ENCODE measurements at places on chromosomes 4 and X.

GRCh38 chr4:157204634-157205244, 15.8 kb upstream of the GRIA2 start:
- DNase-seq, result peak; percentile 16

DNA sequence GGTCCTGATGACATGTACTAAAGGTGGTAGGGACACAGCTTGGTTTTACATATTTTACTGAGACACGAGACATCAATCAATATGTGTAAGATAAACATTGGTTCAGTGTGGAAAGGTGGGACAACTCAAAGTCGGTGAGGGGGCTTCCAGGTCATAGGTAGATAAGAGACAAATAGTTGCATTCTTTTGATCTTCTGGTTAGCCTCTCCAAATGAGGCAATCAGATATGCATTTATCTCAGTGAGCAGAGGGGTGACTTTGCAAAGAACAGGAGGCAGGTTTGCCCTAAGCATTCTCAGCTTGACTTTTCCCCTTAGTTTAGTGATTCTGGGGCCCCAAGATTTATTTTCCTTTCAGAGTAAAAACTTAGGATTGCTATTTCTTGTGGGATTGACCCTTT, 706.9 kb downstream of the GLUD2 start:
- DNase-seq, result no peak

DNA sequence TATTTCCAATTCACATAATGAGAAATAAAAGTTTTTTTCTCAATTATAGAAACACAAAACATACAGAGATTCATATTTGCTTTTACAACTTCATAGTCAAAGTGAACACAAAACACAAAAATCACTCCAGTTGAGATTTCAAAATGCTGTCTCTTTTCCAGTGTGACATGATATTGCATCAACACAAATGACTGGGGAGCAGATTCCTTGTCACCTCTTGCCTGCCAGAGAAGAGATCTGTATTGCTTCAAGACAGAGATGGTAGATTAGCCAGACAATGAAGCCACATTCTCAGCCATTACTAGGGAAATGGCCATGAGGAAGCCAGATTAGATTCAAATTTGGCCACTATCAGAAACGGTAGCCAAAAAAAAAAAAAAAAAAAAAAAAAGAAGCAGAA, 2313.1 kb upstream of the AGA start:
- DNase-seq, result no peak

GRCh38 chrX:119004920-119005524, 30.6 kb downstream of the LONRF3 start:
- DNase-seq, result peak; percentile 49

- no peak for DNase-seq
Observed at GRCh38 chr4:104519588-104519987, 24.9 kb upstream of the CXXC4 start.

GRCh38 chr4:98664959-98665358, 6.5 kb upstream of the TSPAN5 start:
- DNase-seq, result no peak

- no peak for DNase-seq
Observed at GRCh38 chrX:77014377-77015372, 432.5 kb upstream of the FGF16 start.

DNA sequence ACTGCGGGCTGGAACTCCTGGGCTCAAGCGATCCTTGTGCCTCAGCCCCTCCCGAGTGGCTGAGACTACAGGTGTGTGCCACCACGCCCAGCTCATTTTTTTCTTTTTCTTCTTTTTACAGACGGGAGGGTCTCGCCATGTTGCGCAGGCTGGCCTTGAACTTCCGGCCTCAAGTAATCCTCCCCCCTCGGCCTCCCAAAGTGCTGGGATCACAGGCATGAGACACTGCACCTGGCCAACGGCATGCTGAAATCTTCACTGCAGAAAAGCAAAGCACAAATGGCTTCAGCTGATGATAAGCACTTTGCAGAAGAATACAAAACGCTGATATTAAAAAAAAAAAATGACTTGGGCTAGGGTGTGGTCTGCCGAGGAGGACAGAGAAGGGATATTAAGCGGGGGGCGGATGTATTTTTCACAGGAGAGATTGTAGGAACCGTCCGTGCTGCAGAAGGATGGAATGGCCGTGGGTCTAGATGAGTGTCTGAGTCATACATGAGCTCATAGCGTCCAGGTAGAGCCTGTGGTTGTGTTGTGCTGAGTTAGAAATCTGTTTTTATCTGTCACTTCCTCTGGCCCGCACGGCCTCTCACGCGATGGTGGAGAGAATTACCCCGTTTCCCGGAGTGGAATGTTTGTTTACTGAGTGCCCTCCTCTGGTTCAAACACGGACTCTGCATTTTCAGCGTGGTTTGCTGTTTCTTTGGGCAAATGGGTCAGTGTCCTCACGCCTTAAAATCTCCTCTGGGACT, 8.5 kb upstream of the AKAP17A start:
- DNase-seq, result peak; percentile 87

- DNase-seq, result no peak
Observed at GRCh38 chr4:145554691-145555090, 64.5 kb upstream of the MMAA start.

DNA sequence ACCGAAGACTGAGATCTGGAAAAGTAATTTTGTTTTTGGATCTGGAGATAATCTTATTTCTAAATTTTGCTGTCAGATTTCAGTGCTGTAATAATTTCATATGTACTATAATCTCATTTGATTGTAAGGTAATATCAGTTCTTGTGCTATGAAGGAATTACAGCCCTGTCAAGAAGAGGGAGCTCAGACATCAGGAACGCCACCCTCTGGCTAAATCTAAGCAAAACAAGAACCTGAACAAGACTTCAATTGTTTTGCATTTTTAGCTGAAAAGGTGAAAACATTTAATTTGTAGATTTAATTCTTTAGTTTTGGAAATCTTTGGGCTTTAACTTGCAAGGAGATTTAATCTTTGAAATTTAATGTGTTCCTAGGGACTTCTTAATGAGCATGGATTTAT, 525.4 kb upstream of the HS3ST1 start:
- DNase-seq, result peak; percentile 16

DNA sequence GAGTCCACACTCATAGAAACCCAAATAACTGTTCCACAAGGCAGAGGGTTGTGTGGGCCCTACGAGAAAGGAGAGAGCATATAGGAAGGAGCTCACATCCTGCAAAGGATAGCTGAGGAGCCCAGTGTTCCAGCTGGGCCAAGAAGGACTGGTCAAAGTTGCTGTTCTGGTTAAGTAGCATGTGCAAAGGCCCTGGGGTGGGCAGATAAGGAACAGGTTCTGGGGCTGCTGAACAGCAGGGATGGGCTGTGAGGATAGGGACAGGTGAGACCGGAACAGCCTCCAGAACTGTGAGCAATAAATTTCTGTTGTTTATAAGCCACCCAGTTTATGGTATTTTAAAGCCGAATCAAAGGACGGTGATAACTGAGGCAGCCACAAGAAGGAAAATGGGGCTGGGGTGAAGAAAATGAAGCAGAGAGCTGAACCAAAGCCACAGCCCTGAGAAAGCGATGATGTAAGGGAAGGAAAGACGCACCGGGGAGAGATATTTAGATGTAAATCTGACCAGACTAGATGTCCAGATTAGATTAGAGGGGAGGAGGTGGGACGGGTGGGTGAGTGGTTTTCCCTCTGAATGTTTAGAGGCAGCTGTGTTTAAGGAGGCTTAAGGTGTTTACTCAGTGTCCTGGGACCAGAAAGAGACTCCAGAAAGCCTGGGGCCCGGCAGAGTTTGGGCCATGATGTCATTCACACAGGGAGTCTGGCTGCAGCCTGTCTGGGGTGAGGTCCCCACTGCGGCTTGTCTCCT, 180.8 kb upstream of the BCOR start:
- DNase-seq, result no peak

DNA sequence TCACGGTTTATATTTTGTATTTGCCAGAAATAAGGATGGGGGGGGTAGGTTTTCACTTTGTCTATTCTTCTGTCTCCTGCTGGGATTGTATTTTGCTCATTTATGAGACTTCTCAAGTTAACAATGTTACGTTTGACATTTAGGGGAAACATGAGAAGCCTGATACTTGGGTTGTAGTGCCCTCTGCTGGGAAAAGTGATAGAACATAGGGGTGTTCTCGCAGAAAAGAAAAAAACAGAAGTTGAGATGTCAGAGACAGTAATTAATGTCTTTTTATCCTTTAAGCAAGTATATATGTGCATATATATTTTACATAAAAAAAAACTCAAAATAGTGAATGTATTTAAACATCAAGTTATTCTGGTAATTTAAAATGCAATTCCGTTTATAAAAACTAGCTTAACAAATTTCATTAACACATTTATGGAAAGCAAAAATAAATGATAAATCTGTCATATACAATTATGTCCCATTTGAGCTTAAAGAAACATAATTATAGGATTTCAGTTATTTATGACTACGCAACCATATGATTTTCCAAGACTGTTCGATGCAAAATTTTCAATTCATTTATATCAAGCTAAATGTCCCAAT, 46.0 kb upstream of the TMPRSS11F start:
- DNase-seq, result peak; percentile 40

DNA sequence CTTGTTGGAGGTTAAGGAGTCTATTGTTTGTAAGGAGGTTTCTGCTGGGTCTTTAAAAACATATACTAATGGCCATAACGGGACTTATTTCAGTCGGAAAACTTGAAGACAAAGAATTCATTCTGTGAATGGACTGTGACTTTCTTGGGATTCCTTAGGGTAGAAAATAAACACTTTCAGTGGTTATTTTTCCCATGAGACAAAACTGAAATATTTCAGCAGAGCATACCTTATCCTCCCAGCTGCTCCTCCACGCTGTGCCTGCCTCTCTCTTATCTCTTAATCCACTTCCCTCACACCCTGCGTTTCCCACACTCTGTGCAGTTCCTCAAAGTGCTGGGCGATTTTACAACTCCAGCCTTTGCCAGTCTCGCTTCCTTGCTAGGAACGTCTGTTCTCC, 47.1 kb upstream of the SORBS2 start:
- DNase-seq, result no peak

- no peak for DNase-seq
Observed at GRCh38 chr4:185143601-185143969, 519 bp downstream of the SLC25A4 start.
